Amniotic epithelial cell (primary cell): ENCODE measurements at places on chromosomes 5 and 9.

- no peak for DNase-seq
Observed at GRCh38 chr5:97842687-97843086, 659.6 kb upstream of the RIOK2 start.

DNA sequence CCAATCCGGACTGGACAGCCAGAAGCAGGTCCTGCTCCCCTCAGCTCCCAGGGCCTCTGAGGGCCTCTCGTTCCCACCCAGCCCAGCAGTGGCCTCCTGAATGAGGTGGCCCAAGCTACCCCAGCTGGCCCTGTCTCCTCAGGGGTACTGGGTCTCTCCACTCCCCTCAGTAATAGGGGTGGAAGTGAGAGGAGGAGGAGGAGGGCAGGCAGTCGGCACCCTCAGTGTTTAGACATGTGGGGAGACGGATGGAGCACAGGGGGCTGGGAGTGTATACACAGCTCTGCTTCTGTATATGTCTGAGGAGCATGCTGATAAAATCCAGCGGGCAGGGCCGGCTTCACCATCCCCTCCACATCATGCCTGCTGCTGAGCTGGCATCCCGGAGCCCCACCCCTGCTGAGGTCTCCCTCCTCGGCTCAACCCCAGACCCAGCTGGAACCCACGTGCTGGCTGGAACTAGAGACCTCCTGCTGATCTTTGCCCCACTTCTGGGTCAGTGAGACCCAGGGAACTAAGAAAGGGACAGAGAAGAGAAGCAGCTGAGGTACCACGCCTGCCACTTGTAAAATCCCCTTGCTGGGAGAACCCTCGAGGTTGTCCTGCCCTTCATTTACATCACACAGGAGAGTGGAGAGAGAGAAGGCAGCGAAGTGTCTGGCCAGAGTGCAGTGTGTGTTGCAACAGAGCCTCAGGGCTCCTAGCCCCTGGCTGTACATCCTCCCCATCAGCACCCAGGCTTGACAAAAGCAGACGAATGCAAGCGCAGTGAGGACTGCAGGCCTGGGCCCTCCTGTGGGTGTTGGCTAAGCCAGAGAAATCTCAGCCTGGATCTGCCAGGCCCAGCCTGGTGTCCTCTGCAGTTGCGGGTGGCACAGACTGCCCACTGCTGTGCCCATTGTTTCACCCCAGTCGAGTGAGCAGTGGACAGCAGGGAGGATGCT is 77.5 kb downstream of the PSD2 start:
- DNase-seq = no peak

DNA sequence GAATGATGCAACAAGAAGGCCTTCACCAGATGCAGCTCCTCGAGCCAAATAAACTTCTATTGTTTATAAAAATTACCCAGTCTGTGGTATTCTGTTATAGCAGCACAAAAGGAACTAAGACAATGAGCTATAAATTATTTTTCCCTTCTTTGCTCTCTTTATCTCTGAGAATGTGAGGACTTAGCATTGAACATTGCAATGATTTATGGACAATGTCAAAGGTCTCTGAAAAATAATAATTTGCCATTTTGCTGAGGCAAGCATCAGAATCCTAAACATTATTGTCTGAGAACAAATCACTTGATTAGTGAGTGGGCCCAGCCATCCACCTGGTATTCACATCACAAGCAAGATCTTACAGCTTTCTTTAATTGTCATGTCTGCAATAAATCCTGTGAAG is 95.4 kb upstream of the SSBP2 start:
- no peak for DNase-seq

DNA sequence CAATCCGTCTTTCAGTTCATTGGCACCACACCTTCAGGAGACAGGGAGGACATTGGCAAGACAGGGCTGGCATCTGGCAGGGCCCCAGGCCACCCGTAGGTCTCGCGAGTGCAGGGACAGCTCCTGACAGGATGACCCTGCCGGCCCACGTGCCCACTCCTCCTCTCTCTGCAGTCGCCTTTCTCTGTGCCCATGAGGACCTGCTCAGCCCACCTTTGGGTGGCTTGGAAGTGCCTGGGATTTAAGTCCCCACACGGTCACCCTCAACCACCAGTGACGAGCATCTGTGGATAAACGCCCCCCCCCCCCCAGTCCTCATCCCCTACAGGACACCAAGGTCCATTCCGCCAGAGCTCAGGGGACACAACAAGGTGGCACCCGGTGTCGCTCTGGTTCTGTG is 4.1 kb downstream of the MRPL36 start:
- no peak for DNase-seq
